ENCODE measurements at places on chromosomes 2 and 18. TPM values are rescaled to one million over a fixed set of nuclear protein-coding genes. Genes with fewer than 3 reads are reported as not detected.

The DLX1 gene
- 3.2 TPM for total RNA-seq

The ERMN gene
- total RNA-seq: not detected

The CHAC2 gene
- total RNA-seq: 11.9 TPM

The BCL11A gene
- total RNA-seq: 0.02 TPM

The TSPYL6 gene
- not detected for total RNA-seq

The C2orf49 gene
- total RNA-seq: 11.9 TPM

The TMEM178A gene
- 0.21 TPM for total RNA-seq

The EPAS1 gene
- 99.8 TPM for total RNA-seq

The SS18 gene
- total RNA-seq: 54.2 TPM

The CYS1 gene
- total RNA-seq: 1.1 TPM

The RPRM gene
- total RNA-seq: not detected

The EMILIN2 gene
- total RNA-seq: 14.4 TPM

The OTX1 gene
- 4.5 TPM for total RNA-seq

The CGREF1 gene
- 7.8 TPM for total RNA-seq

The RFTN2 gene
- not detected for total RNA-seq

The GKN1 gene
- total RNA-seq: 0.56 TPM

The CD8B2 gene
- total RNA-seq: not detected

The GCG gene
- not detected for total RNA-seq

The TLX2 gene
- 0.48 TPM for total RNA-seq

The GULP1 gene
- total RNA-seq: 27.5 TPM

The STK39 gene
- 19.6 TPM for total RNA-seq
